ENCODE measurements at places on chromosomes 3 and 15.

DNA sequence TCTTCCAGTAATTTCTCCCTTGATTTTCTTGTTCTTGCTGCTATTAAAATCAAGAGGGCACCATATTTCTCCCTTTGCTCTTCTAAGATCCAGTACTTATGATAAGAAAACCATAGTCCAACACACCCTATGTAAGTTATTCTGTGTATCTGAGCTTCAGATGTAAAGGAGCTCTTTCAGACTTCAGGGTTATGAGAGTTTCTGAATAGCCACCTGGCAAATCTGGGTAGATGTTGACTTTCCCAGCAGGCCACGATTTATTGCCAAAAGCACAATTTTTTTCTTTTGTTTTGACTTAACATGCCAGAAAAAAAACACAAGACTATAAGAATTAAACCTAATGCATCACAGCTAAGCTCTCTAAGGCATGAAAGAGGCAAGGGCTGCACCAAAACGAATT, 1045.0 kb downstream of the FHIT start:
- no peak for DNase-seq

DNA sequence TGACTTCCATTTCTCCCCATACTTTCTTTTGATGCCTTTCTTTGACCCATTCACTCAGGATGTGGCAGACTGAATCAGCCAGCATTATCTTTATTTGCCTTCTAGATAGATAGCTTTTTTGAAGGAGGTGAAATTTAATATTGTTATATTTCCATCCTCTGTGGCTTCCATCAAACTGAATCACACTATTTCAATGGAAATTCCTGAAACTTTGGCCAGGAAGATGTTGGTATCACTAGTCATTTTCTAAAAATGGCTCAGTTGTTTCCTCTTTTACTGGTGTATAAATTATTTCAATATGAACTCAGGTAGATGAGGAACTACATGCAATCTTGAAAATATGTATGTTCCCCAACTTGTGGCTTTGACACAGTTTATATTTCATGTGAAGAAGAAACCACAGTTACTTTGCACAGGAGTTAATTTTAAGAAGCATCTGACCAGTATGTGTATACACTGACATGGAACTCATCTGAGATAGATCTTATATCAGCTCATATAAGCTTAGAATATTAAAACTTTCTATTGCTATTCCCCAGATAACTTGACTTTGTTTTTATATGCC, 248.3 kb downstream of the CGGBP1 start:
- no peak for DNase-seq

- DNase-seq: no peak
These were observed 34.9 kb upstream of the PPP4R2 start for GRCh38 chr3:72961752-72962151.

DNA sequence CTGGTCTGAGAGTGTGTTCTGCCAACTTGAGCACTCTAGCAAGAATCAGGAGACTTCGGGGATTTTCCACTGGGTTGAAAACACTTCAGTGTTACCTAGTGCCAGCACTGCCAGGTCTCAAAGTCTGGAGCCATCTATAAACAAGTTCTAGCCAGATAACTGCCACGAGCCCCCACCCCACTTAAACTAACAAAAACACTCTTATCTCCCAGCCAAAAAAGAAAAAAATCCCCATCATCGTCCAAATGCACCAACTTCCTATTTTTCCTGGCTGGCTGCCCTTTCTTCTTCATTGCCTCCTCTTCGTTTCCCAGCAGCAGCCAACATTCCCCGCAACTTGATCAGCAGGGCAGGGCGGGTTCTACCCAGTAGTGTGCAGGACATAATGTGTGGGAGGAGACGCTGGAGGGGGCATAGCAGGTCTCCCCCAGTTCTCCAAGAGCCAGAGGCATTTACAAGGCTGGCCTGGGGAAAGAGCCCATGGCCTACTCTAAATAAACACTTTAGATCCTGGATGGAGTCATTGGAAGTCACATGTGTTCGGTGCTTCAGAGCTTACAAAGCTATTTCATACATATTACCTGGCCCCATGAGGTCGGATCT, 29.5 kb downstream of the C2CD4B start:
- DNase-seq: no peak

All from CD8-positive, alpha-beta T cell (primary cell).